Mononuclear cell (primary cell): ENCODE measurements at places on chromosomes 12 and 14. TPM values are rescaled to one million over a fixed set of nuclear protein-coding genes. Genes with fewer than 3 reads are reported as not detected.

SLC24A4 gene
- 6.7 TPM for total RNA-seq

KRT73 gene
- total RNA-seq: 21.4 TPM

GUCY2C gene
- not detected for total RNA-seq

SIX1 gene
- total RNA-seq: not detected

MANSC4 gene
- total RNA-seq: not detected

ACRBP gene
- total RNA-seq: 24.1 TPM

ASIC1 gene
- total RNA-seq: under 0.01 TPM

MYBPC1 gene
- total RNA-seq: not detected

HCAR2 gene
- total RNA-seq: 15.4 TPM

CHFR gene
- 51.2 TPM for total RNA-seq

DAO gene
- not detected for total RNA-seq
